Stimulated activated CD8-positive, alpha-beta memory T cell treated with anti-CD3 and anti-CD28 coated beads, Interleukin-7, amount 100 ng/mL, for 1 hour (primary cell): ENCODE measurements at places on chromosomes 3 and 15.

DNA sequence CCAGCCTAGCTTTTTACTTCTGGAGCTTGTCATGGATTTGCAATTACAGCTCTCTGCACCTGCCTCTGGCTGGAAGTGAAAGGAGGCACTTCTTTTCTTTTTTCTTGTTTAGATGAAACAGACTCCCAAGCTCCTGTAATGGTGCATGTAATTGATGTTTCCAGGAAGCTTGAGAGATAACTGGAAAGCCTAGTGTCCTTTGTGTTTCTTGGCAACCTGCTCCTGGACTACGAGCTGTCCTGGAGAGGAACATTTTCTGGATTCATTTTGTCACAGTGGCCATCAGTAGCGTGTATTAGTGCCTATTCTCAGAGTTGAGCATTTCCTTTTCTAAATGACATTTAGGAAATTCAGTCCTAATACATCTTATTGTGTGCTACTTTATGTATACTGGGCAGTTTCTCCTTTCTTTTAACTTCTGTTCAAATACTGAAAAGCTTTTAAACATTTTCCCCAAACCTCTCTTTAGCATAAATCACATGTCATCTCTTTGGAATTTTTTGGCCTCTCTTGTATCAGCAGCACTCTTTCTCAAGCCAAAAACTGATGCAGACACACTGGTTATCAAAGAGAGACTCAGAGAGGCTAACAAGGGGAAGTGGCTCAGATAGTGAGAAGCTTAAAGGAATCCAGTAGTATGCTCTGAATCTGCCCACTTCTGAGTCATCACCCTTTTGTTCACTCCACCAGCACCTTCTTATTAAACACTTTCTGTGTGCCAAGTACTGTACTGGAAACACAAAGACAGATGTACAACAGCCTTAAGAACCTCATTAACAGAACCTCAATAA, 62.6 kb upstream of the SLC2A2 start:
- DNase-seq = no peak

DNA sequence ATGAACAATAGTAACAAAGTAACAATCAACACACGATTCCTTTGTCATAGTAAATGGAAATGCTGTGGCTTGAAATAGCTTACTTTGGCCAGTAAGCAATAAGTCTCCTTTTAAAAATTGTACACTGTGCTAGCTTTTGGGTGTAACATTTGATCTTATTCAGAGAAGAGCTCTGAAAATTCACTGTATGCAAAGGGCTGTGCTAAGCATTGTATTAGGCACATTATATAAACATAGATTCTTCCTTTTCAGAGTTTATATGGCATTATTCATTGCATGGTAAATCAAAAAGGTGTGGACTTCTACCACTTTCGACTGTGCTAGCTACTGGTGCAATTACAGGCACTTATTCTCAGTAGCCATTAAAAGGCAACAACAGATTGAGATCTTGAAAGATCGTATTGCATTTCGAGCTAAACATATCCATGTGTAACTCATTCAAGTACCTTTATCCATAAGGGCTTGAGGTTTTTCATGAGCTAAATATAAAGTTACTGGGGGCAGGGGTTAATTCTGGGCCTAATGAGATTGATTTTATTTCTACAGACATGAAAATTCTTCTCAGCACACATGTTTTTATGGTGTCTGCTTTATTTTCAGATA, 246.8 kb downstream of the NR1D2 start:
- DNase-seq = no peak

DNA sequence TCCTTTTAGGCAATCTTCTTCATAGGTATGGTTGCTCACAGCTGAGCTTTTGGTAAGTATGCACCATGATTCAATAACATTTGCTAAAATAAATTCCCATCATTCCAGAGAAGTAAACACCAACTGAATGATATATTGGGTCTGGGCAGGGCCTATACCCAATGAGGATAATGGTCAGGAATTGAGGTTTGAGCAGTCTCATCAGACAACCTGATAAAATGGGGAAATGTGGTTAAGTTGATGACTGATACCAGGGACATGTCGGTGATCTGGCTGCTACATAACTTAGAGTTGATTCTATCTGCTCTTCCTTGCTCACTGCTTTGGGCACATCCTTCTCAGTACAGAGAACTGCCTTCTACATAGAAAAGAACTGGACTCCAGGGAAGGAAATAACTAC, 92.9 kb downstream of the GPR156 start:
- DNase-seq = no peak

GRCh38 chr3:60431599-60431958, 819.7 kb downstream of the FHIT start:
- DNase-seq = no peak

DNA sequence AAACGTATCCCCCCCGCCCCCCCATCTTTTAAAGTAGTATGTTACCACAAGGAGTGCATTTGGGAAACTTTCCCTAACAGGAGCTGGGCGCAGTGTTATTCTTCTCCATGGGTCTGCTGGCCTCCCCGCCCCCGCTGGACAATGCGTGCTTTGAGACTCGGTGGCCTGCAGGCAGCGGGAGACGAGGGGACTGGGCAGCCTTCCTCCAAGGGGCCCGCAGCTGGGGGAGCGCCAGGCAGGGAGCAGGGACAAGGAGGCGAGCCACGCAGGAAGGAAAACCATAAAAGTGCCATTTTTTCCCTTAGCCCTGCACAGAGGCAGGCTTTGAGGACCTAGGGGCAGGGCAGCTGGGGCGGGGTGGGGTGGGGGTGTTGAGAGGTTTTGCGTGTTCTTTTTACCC, 14.1 kb downstream of the SOX2 start:
- DNase-seq = no peak

DNA sequence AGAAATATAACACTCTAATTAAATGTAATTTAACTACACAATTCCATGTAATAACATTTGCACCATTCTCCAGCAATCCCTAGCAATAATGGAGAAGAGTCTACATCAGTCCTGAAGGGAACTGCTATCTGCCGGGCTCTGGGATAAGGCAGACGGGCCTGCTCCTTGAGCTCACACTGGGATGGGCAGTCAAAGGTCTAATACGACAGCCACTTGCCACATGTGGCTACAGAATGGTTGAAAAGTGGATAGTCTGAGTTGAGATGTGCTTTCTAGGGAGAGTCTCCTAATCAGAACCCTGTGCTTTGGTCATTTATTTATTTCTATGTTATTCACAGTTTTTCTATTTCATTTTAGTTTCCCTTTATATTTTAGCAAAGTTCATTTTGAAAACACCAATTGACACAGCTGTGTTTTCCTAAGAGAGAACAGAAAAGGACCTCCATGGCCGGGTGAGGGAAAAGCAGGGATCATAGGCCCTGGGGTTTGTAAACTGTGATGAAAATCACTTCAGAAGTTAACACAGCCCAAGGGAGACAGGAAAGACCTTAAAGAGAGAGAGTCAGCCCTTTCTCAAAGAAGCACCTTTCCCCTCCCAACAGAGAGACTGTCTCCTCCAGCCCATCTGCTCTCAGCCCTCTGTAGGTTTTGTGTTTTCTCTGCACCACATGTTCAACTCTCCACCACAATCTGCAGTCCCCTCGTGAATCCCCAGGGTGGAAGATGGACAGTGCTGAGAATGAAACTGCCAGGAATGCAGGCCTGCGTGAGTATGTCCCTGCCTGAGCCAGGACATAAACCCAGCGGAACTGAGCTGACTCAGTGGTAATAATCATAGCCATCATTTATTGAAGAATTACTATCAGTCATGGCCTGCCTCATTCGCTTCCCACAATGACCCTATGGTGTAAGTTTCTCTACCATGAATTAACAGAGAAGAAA, 11.6 kb downstream of the FSIP1 start:
- DNase-seq = no peak
